ENCODE measurements at places on chromosomes 13 and 19.
A peak's percentile ranks its signal among the peaks of the same experiment; 100 is the strongest.

DNA sequence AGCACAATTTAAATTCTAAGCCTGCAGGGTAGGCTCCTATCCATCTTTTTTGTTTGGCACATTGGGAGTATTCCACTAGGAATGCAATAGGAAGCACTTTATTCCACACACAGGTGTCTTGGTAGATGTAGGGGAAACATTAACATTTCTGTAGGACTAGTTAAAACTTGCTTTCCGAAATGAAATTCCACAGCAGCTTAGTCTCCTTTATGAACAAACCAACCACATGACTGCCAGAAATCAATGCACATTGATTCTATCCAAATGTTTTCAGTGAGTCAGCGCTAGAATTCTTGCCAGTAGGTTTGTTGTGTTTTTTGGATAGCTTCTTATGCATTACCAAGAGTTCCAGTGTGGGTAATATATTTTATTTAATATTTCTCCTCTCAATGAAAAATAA lies 207.9 kb upstream of the CSNK1A1L start:
- peak; percentile 95 for DNase-seq

- DNase-seq = no peak
These were observed 13.7 kb upstream of the ELF1 start for GRCh38 chr13:41032691-41033376.

DNA sequence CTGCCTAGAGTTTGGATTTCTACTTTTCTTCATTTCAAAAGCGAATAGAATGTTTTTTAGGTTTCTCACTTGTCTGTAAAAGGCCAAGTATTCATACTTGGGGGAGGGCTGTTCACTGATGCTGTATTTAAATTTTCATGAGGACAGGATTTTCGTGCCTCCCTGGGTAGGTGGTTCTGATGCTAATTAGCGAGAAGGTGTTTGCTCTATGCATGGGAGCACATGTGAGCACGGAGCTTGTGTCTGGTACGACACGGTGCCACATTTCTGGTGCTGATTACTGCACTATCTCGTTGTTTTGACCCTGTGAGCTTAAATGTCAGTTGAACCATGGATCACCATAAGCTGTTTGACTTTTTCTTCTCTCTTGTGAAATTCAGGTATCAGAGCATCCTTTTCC lies 45.8 kb downstream of the MTUS2 start:
- no peak for DNase-seq

GRCh38 chr19:45395821-45396617 lies 8.8 kb downstream of the PPP1R13L start:
- DNase-seq = no peak

DNA sequence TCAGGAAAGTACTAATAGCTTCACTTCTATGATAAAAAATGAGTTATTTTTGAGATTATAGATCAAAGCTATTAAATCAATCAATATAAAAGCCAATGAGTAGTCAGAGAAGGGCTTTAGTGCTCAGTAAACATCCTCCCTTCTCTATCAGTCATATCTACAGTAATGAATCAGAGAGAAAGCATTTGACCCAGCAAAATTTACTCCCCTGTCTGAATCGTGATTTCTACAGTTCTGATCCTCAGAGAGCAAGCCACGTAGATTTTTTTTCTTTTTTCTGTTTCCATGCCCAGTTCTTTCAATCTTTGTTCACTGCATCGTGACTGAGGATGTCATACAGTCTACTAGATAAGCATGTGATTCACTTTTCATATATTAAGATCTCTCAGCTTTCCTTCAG lies 16.2 kb upstream of the MBNL2 start:
- DNase-seq = no peak

GRCh38 chr19:10126213-10126639 lies 6.5 kb upstream of the EIF3G start:
- DNase-seq = no peak

GRCh38 chr13:95937714-95938320 lies 115.4 kb downstream of the UGGT2 start:
- no peak for DNase-seq

DNA sequence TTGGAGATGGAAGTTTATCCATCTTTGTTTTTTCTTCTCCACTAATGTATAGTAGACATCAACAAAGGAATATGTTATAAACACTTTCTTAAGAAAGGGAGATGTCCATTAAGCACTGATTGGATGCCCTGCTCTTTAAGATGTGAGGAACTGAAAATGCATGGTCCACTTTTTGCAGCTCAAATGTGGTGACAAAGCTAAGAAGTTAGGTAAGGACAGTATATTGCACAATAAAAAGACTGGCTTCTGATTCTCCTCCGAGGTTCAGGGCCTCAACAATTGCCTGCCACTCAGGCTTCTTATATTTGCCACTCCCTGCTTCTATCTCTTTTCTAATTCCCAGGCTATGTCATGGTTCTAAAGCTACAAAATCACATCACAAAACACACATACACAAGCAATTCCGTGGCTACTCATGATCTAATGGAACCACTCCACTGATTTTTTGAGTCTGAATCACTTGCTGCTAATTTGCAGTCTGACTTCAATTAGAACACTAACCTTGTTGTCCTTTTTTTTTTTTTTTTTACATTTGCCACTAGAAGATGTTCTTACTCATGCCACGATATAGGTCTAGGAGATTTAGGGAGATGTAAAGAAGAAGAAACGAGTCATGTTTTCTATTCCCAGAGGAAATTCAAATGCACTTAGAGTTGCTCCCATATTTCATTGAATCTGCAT lies 29.6 kb upstream of the TNFSF11 start:
- DNase-seq = peak; percentile 19

DNA sequence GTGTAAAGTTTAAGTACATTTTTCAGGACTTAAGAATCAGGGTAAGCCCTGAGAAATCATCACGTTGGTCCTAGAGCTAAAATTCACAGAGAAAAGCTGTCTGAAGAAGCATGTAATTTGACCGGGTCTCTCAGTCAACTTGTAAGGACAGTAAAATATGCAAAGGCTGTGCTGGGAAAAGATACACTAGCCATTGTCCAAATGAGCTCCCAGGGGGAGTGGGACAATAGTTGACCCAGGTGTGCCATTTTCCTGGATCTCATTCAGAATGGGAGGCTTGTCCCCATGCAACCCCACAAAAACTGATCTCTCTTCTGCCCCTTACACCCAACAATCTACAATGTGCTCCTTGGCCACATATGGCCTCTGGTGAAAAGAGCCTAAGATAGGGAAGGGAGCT lies 437.9 kb downstream of the KLF12 start:
- DNase-seq = no peak

GRCh38 chr19:19485161-19485997 lies 30.0 kb downstream of the TSSK6 start:
- peak; percentile 60 for DNase-seq

GRCh38 chr13:95784161-95784899 lies 107.4 kb downstream of the DNAJC3 start:
- peak; percentile 89 for DNase-seq

- DNase-seq = peak; percentile 69
These were observed 202.8 kb upstream of the IRS2 start for GRCh38 chr13:109989155-109989554.

GRCh38 chr13:24279327-24280110 lies 29.9 kb upstream of the C1QTNF9 start:
- DNase-seq = peak; percentile 23

- no peak for DNase-seq
These were observed 120.2 kb downstream of the DNAJC15 start for GRCh38 chr13:43143591-43143990.

GRCh38 chr13:55577082-55577846 lies 1563.5 kb upstream of the PRR20A start:
- DNase-seq = no peak

DNA sequence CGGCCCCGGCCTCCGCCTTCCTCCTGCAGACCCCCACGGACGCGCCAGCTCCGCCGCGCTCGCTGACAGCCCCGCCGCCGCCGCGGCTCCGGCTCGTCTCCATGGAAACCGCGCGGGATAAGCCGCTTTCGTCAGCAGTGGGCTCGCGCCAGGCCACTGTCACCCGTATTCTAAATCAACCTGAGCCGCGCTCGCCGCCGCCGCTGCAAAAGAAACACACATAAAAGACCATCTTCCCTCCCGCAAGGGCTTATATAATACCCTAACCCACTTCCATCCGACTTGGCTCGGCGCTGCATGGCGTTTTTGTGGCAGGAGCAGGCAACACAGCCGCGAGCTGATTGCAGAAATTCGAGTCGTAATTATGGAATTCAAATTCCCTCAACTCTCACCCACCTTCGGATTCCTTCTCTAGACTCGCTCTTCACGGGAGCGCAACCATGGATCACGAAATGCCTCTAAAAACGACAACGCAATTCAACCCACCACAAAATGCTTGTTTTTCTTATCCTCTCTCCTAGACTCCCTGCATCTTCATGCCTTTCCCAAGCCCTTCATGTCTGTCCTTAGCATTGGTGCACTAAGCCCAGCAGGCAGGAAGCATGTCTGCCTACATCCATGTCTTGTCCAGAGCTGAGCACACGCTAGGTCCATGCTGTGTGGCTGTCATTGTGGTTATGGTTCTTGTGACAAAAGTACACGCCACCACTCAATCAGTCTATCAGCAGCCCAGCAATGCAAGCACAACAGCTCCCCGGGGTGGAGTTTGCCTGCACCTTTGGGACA lies at the start of gene AMER2:
Gene AMER2 (minus strand): TSS at position 772 of the 786 bp plus-strand sequence. CDS start 669 bp downstream, at position 103.
- DNase-seq = peak; percentile 11

GRCh38 chr13:90686442-90686841 lies 661.0 kb upstream of the MIR17HG start:
- peak; percentile 92 for DNase-seq

DNA sequence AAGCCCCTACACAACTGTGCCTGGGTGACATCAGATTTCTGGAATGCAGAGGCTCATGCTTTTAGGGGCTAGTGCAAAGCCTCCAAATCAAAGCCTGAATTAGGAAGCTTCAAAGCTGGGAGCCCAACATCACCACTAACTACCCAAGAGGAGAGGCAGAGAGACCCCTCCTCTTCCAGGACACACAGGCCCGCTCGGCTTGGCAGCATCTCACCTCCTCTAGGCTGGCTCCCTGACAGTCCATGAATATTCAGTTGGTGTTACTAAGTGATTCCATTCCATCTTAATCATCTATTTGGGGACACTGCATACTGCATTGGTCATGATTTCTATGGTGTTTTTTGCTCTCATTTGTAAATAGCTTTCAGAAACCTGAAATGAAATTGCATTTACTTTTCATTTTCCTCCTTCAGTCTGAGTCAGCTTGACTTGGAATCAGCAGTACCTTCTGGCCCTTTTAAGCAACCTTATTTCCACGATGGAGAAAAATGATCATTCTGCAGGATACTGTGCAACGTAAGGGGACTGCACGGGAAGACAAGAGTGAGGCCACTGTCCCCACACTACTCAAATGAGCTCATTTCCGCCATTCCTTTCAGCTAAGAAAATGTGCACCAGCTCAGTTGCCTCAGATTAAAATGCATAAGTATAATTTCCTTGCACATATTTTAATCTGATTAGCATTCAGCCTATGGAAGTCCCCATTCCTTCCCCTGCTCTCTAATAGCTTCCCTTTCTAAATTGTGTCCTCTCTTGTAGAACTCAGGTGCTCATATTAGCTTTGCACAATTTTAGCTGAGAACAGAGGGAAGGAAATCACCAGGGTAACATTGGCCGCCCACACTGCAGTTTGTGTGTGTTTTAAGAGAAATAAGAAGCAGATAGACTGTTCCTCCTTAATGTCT lies 219.9 kb downstream of the RFC3 start:
- peak; percentile 39 for DNase-seq

DNA sequence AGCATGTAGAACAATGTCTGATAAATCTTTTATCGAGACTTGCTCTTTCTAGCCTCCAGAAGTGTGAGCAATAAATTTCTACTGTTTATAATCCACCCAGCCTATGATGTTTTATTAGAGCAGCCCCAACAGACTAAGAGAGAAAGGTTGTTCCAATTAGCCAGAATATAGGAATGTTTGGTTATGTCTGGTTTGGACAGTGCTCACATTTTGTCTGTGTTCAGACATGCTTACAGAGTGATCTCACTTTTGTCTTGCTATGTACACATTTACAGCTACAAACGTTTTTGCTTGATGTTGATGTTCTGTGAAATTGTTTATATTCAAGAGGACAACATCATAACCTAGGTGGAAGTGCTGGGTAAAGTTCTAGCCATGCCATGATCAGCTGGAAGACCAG lies 18.0 kb upstream of the EVI5L start:
- no peak for DNase-seq

DNA sequence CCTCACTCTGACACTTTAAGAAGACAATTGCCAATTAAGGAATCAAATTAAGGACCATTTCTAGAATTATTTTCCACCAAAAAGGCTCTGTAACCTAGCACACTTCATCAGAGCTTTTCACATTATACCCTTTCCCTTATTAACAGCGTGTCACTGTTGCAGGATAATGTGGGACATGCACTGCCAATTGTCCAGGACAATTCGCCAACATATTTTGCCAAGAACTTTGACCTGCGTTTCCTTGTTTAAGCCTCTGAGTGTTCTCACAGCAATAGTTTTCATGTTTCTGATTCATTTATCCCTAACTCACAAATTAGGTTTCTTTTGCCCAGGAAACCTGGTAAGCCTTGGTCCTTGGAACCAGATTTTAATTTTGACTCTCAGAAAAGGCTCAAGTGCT lies 13.3 kb downstream of the COL4A1 start:
- DNase-seq = no peak

DNA sequence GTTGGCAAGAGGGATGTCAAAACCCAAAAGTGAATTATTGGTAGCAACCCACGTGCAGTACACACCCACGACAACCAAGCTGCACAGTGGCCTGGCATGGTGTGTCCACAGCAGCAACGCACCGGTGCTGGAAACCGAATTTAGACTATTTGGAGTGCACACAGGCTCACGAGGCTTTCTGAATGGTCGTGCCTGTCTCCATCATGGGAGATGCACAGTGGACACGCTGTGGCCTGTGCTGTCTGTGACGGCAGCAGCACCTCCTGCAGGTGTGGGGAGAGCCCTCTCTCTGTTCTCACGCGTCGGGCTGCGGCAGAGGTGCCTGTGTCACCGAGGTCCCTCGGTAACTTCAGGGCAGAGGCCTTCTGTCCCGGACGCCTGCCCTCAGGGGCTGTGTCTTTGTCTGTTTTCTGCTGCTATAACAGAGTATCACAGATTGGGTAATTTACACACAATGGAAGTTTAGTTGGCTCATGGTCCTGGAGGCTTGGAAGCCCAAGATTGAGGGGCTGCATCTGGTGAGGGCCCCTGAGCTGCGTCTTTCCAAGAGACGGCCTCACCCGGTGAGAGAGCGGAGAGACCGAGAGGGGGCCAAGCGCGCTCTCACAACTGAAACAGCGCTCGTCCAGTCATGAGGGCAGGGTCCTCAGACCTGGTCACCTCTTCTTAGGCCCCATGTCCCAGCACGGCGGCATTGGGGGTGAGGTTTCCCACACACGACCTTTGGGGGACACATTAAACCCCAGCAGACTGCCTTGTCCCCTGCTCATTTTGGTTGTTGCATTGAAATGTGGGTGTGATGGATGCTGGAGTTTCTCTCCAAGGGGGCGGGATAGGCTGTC lies 9.1 kb upstream of the MCF2L start:
- no peak for DNase-seq
